Activated T-cell treated with anti-CD3 and anti-CD28 coated beads, Interleukin-2, amount 50 U/mL, for 4 hours (primary cell): ENCODE measurements at places on chromosomes 6 and 20. TPM values are rescaled to one million over a fixed set of nuclear protein-coding genes. Genes with fewer than 3 reads are reported as not detected.
A peak's percentile ranks its signal among the peaks of the same experiment; 100 is the strongest.

SLC17A1 gene
- not detected for total RNA-seq

C6orf52 gene
- 2.5 TPM for total RNA-seq

BPIFA1 gene
- total RNA-seq: not detected

TEAD3 gene
- 0.94 TPM for total RNA-seq

- no peak for DNase-seq
These were observed 75.8 kb downstream of the LAMP5 start for GRCh38 chr20:9590189-9590588.

- DNase-seq: no peak
These were observed 146.6 kb upstream of the PLN start for GRCh38 chr6:118401325-118401975.

- DNase-seq: no peak
These were observed 10.5 kb downstream of the KDM1B start for GRCh38 chr6:18165751-18166150.

- DNase-seq: no peak
These were observed 75.2 kb upstream of the ARID1B start for GRCh38 chr6:156701966-156702365.

DNA sequence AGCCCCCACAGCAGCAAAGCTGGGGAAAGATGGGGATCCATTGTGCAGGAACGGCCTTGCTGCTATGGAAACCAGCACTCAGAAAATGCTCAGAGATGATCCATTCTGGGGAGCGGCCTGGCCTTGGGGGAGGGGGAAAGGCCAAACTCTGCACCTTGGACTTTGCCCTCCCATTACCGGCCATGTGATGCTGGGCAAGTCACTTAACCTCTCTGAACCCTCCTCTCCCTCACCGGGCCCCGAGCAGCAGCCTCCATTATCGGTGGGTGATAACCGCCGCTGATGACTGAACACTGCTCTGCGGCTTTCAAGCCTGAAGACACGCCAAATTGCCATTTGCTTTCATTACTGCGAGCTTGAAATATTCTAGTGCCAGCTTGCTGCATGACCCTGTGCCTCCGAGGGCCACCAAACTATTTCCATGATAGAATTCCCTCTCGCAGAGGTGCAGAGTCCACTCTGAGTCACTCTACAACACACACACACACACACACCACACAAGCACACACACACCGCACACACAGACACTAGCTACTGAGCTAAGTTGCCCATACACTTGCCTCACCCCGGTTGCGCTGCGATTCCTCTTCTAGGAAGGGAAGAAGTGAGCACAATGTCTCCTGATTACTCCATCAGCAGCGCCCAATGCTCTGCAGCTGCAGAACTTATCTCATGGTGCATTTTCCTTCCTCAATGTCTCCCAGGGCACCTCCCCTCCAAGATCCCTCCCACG, 20.6 kb upstream of the SIRPA start:
- DNase-seq: no peak

GRCh38 chr6:51765230-51765629, 322.2 kb downstream of the PKHD1 start:
- DNase-seq: no peak

GRCh38 chr20:17771206-17772004, 71.6 kb downstream of the BANF2 start:
- no peak for DNase-seq

DNA sequence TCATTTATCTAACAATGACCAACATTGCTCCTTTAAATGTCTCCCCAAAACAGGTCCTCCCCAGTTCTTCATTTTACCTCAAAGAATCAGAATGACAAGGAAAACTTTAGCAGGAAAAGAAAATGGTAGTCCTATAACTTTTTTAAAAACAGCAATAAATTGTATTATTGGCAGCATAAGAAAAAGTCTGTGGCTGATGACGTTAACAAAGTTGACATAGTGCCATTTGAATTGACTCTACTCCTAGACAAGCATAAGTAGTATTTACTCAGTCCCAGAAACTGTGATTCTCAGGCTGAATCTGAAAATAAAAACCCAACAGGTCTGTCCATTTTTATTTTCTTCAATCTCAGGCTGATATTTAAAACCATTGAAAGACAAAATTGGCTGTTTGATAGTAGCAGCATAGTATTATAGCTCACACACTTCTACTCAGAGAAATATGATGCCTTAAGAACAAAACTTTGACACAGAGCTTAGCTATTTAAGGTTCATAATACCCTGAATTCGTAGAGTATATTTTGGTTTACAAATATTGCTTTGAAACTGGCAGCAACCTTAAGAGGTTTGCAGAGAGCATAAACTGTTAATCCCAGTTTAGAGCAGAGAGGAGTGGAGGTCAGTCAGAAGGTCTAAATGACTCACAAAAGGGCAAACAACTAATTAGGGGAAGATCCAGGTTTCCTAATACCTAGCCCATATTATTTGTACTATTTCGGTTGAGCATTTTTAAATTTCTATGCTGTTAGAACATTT, 35.0 kb upstream of the TENT5A start:
- no peak for DNase-seq

DNA sequence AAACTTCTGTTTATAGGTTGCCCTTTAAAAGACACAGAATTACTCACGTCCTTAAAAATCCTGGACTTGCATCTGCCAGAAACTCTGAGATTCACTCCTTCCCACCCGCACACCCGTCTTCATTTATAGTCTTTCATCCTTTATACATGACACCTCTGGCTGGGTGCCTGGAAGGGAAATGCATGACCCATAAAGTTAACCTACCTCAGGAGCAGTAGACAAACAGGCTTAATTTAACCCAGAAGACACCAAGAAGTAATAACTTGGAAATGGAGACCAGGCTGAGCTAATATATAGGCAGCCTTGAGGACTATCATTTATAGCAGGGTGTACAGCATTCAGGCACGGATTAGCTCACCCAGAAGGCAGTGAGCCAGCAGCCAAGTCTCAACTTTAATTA, 429.0 kb upstream of the NRSN1 start:
- no peak for DNase-seq

GRCh38 chr6:5279891-5280338, 18.6 kb downstream of the FARS2 start:
- no peak for DNase-seq

- peak; percentile 1 for DNase-seq
These were observed 60.7 kb downstream of the SYNJ2 start for GRCh38 chr6:158042245-158042798.

DNA sequence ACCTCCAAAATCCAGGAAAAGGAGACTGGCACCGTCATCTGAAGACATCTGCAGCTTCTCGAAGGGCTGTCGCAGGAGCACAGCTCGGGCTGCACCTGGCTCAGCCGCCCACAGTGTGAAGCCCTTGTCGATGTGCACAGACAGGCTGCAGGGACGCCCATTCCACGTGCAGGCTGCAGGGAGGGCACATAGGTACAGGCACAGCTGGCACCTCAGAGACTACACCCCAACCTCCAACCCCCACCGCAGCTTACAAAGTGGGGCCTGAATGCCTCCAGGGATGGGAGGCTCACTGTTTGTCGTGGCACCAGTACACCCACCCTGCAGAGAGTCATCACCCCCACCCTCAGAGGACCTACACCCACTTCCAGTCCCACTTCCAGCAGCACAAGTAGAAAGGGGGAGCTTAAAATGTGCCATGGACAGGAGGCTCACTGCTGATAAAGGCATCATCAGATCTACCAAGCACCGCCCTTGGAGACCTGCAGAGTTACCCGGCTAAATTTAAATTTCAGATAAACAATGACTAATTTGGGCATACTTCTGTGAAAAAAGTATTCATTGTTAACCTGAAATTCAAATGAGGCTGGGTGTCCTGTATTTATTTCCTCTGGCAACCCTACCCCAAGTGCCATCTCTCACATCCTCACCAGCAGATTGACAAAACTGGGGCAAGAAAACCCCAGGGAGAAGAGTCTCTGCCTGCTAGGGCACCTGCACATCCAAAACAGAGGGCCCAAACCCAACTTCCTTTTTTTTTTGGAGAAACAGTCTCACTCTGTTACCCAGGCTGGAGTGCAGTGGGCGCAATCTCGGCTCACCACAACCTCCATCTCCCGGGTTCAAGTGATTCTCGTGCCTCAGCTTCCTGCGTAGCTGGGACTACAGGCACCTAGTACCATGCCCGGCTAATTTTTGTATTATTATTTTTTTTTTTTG, 7.7 kb upstream of the CDK5RAP1 start:
- no peak for DNase-seq

DNA sequence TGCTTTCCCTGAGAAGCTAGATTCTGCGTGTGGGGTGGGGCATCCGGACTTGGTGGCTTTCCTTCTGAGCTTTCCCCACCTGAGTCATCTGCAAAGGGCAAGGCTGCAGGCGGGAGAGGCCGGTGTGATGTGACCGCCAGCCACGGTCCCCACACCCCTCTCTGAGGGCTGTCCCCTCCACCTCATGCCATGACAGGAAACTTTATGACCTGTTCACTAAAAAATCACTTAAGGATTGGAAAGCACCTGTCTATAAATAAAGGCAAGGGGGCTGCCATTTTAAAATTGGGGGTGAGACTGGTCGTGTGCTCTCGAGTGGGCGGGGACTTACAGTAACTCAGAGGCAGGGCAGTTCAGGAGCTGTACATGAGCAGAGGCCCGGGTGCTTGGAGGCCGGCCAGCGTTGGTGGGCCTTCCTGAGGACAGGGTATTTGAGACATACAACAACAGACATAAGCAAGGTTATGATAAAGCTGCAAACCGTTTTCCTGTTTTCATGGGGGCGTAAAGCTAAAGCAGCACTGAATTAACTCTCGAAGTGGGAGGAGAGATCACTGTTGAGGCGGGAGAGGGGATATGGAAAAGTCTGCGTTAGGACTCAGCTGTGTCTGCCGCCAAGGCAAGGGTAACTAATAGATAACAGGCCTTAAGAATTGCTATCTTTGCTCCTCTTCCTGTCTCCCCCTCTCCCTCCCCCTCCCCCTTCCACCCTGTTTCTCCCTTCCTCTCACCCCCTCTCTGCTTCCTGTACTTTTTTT, 16.1 kb upstream of the SERPINB1 start:
- peak; percentile 73 for DNase-seq

- DNase-seq: no peak
These were observed 32.5 kb upstream of the MCUR1 start for GRCh38 chr6:13846841-13847240.

DNA sequence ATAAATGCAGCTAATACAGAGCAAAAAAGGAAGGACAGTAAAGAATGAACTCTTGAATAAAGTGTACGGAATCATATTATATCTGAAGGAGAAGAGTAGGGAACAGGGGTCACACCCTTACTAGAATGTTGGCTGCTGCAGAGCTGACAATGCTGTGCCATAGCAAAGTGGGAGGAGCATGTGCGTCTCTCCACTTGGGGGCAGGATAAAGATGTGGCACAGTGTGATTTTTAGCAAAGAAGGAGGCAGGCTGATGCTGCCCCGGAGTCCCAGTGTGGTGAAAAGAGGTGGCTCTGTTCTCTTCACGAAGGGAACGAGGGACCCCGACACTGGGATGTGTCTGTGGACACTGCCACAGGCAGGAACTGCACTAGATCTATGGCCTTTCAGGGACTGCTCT, 67.5 kb downstream of the INSM1 start:
- DNase-seq: no peak

DNA sequence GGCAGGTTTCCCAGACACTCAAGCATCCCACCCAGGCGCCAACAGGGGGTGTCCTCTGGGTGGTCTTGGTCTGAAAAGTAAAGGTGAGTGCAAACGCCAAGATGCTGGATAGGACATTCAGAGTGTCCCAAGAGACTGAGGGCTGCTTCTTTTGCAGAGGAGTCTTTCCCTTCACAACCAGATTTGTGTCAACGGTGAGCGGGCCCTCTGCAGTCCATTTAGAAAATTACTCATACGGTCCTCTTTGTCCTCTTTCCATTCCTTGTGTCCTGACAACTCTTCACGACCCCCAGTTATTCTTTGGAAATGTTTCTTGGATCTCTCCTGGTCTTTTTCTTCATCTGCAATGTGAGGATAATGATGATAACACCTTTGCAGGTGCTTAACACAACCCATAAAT, 257.8 kb downstream of the CDC5L start:
- no peak for DNase-seq

DNA sequence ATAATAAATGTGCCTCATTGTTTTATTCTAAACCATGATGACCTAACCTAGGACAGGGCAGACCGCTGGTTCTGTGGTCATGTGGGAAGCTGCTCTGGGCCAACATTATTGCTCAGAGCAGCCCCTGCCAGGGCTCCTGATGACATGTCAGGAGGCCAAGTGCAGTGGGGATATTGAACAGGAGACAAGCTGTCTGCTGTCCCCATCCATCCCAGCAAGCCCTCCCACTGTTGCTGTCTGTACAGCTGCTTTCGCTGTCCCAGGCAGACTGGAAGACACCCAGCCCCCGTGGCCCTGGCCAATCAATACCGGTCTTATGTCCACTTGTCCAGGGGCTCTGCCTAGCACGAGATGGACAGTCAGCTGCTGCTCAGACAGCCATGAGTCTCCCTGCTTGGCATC, 43.2 kb upstream of the FNDC1 start:
- DNase-seq: no peak

GRCh38 chr6:118808793-118809638, 84.9 kb upstream of the ASF1A start:
- DNase-seq: no peak
